Left colon (tissue), 2 donors: ENCODE measurements at places on chromosomes 3 and 15. TPM values are rescaled to one million over a fixed set of nuclear protein-coding genes. Genes with fewer than 3 reads are reported as not detected.

Gene ARIH1
- 131 TPM for total RNA-seq

Gene CHST14
- 5.1 TPM for total RNA-seq

Gene FOXL2
- total RNA-seq, result not detected

Gene ZNF80
- not detected for total RNA-seq

Gene HRG
- not detected for total RNA-seq

Gene MOBP
- 0.27 TPM for total RNA-seq

Gene TICRR
- total RNA-seq, result 1.3 TPM

Gene TNIK
- 30.5 TPM for total RNA-seq

Gene XCR1
- 0.64 TPM for total RNA-seq

Gene TM4SF18
- total RNA-seq, result 2.0 TPM

Gene CCR9
- 0.12 TPM for total RNA-seq

Gene TRH
- not detected for total RNA-seq

Gene PDZRN3
- total RNA-seq, result 14.2 TPM
